ENCODE measurements at places on chromosomes 6 and 20.

- DNase-seq = no peak
These were observed 7.8 kb upstream of the APMAP start for GRCh38 chr20:25000268-25000801.

DNA sequence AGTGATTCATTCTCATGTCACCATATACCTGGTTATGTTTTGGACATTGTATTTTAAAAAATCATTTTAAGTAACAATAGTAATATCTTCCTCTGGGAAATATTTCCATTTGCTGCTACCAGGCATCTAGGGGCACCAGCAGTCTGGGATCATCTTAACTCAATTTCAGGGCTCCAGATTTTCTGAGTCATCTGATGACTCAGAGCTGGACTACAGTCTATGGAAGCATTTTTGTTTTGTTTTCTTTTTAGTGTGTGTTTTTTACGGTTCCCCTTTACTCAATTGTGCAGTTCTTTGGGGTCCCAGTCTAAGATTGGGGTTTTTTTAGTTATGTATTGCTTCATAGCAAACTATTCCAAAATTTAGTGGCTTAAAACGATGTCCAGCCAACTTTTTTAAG, 5.7 kb upstream of the FKBP5 start:
- DNase-seq = no peak

- no peak for DNase-seq
These were observed 643.8 kb downstream of the RFPL4B start for GRCh38 chr6:112990971-112991370.

DNA sequence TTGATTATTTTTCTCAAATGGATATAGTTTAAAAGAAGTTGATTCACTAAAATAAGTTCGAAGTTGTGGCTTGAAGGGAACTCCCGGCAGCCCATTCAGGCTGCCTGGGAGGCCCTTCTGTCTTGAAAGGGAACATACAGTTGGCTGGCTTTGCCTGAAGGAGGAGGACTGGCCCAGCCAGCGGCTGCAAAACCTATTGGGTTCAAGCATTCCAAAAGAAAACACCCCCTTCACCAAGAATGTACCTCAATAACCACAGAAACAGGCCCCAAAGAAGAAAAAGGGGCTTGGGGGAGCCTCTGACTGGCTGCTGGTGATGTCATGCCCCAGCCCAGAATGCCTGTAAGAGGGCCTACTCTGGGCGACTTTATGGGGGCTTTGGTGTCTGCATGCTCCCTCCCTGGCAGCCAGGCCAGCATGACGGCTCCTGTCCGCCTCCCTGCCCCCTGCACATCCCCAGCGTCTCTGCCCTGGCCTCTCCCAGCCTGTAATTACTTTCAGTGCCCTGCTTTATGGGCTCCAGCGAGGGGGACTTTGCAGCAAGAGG, 36.5 kb downstream of the MAFB start:
- DNase-seq = no peak

- DNase-seq = peak; percentile 47
These were observed 686 bp downstream of the TMEM170B start for GRCh38 chr6:11538052-11538818.

DNA sequence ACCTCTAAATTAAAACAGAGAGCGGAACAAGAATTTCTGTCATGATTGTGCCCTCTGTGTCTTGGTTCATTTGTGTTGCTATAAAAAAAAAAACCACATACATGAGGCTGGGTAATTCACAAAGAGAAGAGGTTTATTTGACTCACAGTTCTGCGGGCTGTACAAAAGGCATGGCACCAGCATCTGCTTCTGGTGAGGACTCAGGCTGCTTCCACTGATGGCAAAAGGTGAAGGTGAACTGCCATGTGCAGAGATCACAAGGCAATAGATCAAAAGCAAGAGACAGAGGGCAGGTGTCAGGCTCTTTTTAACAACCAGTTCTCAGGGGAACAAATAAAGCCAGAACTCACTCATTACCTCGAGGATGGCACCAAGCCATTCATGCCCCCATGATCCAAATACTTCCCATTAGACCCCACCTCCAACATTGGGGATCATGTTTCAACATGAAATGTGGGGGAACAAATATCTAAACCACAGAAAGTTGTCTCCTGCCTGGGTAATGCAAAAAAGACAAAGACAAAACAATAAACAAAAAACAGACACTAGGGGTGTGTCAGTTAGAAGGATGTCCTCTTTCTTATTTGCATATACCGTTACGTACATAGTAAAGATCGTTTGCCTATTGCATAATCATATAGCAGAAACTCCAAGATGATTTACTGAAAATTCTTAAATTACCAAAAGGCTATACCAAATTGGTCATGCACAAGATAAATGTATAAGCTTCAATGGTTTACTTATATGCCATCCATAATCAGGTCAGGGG, 17.0 kb downstream of the SERPINB9 start:
- DNase-seq = no peak

GRCh38 chr20:60269573-60270162, 311.4 kb downstream of the CDH26 start:
- no peak for DNase-seq

- DNase-seq = peak; percentile 90
These were observed 68.2 kb downstream of the RAB44 start for GRCh38 chr6:36765594-36766398.

GRCh38 chr6:1390133-1390945, 963 bp downstream of the FOXF2 start:
- peak; percentile 47 for DNase-seq

- DNase-seq = no peak
These were observed 77.1 kb downstream of the DHX35 start for GRCh38 chr20:39039261-39039660.

GRCh38 chr20:8663424-8663823, 405.5 kb upstream of the PLCB4 start:
- no peak for DNase-seq

DNA sequence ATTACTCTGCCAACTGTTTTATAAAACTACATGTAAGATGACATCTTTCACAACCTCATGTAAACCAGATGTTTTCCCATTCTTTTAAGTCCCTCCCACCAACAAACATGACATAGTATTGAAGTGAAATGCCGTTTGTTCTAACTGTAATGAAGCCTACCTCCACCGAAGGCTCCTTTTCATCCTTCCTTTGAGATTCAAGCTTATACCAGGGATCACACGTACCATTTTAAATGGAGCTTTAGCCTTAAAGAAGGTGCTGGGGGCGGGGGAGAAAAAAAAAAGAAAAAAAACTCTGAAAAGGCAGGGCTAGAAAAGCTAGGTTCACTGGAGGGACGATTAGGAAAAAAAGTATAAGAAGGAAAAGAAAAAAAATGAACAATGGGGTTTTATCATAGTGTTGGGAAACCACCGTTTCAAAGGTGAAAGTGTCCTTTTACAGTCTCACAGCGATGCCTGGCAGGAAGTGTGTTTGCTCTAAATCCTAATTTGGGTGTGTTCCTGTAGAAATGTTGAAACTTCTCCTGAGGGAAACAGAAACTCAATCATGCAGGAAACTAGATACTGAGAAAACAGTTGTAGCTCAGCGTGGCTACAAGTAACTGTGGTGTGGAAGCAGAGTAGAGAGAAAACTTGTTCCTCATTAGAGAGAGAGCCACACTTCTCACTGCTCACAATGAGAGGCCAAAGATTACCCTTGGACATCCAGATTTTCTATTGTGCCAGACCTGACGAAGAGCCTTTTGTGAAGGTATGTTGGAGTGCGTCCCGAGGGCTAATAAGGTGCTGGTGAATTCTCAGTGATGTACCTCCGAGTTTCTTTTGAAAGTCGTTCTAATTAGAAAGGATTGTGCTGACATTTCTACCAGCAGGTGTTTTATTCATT, 37.6 kb upstream of the HINT3 start:
- no peak for DNase-seq

GRCh38 chr6:154402081-154402780, 45.6 kb upstream of the IPCEF1 start:
- no peak for DNase-seq

GRCh38 chr6:50661636-50662035, 51.7 kb upstream of the TFAP2D start:
- no peak for DNase-seq

DNA sequence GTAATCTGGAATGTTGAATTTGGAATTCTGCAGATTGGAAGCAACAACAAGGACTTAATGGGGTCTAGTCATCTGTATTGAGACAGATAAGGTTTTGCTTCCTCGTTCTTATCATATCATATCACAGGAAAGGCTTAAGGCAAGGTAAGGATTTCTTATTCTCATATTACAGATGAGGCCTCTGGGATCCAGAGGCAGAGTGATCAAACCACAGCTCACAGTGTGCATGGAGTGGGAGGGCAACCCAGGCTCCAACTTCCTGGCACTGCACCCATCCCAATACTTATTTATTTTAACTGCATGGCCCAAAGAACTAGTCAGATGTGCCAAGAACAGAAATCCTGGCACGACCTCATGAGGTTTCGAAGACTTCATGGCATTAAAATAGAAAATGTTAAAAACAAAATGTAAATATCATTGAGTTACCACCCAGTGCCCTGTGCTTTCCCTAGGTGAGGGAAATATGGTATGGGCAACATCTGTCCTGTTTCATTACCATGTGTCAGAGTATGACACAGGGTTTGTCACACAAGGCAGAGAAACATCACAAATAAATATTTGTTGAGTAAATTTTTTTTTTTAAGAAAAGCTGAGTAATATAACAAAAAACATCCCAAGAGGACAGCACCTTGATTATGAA, 191.9 kb downstream of the ISM1 start:
- DNase-seq = no peak

DNA sequence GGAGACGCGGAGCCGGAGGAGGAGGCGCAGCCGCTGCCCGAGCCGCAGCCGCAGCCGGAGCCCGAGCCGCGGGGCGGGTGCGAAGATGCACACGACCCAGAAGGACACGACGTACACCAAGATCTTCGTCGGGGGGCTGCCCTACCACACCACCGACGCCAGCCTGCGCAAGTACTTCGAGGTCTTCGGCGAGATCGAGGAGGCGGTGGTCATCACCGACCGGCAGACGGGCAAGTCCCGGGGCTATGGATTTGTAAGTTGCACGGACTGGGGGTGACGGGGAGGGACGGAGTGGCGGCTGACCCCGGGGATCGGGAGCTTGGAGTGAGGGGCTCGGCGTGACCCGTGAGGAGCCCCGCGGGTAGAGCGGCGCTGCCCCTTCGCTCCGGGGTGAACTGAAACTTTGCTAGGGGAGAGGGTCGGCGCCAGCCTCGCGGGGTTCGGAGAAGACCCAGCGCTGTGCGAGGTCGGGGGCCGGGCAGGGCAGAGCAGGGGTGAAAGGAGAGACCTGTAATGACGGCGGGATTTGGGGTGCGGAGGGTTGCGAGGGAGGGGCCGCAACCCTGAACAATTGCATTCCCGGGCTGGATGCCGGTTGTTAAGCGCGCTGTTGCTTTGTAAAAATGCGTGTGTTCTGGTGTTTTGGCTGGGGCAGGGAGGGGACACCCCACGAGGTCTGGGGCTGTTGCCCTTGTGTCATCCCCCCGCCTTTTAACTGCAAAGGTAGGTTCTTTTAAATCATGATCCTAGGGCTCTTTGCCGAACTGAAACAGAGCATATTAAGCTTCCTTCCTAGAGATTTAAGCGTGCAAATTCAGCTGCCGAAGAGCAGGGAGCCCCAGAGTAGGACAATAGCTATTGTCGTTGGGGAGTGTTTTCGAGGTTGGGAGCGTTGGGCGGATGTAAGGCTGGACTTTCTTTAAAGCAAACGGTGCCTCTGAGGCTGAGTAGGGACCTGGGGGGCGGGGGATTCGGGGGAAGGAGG, 628 bp downstream of the RBM24 start:
- peak; percentile 31 for DNase-seq

DNA sequence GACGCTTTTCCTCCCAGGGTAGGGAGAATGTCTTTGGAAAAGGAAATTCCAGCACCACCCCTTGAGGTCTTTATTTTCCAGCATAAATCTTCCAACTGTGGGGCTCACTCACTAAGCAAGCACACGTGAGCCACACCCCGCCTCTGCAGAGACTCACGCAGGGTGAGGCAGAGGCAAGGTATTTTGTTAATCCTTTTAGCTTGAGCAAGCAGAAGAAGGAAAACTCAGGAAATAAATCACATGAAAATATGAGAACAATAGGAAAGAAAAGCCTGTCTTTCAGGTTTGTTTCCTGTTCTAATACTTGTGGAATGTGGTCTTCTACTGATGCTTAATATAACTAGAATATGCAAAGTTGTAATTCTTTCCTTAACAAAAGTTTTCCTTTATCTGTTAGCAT, 4.1 kb upstream of the PHACTR2 start:
- DNase-seq = no peak

DNA sequence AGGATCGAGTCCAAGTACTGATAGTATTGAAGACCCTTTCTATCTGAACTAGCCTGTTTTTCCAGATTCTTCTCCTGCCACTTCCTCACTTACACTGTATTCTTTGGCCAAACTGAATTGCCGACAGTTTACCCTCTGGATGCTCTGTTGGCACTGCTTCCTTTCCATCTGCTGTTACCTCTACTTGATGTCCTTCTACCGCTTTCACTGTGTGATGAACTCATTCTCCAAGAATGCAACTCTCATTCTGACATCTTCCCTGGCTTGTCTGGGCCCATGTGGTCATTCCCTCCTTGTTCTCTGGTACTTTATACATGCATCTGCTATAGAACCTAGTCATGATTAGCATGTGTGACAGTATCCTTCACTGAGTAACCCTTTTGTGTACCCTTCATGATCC, 16.3 kb downstream of the RPRD1B start:
- DNase-seq = no peak

DNA sequence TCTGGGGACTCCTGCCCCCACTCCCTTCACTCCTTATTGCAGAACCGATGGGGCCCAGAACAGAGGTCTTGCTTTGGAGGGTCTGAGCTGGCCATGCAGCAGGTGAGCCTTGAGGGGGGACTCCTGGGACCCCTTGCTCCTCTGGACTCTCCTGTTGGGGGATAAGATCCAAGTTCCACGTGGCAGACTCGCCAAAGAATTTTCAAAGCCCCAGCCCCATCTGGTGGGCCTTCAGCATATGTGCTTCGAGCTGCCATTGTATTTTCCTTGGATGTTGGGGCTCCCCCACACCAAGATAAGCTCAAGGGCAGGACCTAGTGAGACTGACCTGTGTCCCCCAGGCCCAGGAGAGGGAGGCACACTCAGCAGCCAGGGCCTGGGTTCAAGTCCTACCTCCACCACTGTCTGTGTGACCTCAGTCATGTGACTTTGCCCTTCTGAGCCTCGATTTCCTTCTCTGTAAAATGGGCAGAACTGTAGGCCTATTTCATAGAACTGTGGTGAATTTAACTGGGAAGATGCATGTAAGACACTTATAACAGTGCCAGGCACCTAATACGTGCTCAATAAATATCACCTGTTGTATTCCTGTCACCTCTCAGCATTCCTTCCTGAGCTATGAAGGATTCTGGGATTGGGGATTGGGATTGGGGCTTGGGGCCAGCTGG, 115.5 kb downstream of the VEGFA start:
- DNase-seq = no peak

DNA sequence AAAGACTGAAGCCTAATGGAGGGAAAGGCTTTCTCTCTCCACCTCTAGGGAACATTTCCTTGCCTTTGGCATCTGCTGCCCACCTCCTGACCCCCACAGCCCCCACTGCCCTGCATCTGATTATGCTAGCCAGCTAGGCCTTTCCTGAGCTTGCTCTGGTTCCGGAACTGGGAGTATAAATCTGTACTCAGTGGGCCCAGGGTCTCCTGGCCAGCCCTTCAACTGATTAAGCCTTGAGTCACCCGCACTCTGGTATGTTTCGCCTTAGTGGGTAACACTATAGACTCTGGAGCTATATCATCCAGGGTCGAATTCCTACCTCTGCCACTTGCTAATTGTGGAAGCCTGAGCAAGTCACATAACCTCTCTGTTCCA, 45.6 kb upstream of the RIPOR2 start:
- no peak for DNase-seq

Data from endothelial cell (in vitro differentiated cells).